ENCODE measurements at places on chromosomes 1 and 21.

GRCh38 chr1:88935522-88936222, 44.3 kb upstream of the GTF2B start:
- no peak for DNase-seq

DNA sequence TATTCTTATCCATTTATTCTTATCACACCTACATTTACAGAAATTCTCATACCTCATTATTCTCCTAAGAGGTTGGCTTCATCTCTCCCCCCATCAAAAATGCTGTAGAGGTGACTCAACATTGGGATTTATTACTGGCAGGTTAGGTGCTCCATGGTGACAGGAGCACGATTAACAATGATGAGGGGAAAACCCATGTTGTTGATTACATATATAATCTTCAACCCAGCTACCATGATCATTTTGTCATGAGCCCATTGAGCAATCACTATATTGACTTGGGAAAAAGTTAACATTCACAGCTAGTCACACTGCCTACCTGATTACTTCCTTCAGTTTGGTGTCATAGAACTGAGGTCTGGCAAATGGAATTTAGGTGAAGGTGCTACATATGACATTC, 712.1 kb upstream of the CHRM3 start:
- no peak for DNase-seq

DNA sequence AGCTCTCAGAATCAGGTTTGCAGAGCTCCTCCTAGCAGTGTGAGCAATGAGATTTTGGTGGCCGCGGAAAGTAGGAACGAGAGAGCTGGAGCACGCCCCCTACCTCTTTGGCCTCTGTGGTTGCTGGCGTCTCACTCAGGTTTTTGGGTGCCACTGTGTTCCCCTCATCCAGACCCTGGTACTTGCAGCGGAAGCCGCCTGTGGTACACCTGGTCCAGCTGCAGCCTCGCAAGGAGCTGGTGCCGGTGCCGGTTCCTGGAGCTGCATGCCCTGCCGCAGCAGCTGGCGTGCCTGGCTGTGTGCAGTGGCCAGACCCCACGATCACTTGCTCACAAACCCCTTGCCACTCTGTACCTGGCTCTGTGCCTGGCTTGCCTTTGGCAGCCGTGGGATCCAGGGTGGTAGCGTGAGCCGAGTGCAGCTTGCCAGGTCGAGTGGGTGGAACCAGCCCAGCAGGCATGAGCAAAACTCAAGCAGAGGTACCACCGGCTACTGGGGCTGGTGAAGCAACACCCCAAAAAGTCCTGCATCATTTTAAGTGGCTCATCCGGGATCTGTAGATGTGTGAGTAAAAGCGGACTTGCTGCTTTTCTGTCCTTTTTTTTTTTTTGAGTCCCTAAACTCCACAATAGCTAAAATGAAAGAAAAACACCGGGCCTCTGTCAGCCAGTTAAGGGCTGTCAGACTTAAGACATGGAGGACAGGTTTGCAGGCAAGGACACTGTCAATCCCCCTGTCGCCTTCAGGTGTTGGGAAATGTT, 844.9 kb downstream of the KCNT2 start:
- no peak for DNase-seq

DNA sequence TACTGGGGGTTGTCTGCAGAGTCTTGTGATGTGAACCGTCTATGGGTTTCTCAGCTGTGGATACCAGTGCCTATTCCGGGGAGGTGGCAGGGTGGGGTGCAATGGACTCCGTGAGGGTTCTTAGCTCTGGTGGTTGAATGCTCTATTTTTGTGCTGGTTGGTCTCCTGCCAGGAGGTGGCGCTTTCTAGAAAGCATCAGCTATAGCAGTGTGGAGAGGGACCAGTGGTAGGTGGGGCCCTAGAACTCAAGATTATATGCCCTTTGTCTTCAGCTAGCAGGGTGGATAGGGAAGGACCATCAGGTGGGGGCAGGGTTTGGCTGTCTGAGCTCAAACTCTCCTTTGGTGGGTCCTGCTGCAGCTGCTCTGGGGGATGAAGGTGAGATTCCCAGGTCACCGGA, 127.3 kb upstream of the PLD5 start:
- no peak for DNase-seq

DNA sequence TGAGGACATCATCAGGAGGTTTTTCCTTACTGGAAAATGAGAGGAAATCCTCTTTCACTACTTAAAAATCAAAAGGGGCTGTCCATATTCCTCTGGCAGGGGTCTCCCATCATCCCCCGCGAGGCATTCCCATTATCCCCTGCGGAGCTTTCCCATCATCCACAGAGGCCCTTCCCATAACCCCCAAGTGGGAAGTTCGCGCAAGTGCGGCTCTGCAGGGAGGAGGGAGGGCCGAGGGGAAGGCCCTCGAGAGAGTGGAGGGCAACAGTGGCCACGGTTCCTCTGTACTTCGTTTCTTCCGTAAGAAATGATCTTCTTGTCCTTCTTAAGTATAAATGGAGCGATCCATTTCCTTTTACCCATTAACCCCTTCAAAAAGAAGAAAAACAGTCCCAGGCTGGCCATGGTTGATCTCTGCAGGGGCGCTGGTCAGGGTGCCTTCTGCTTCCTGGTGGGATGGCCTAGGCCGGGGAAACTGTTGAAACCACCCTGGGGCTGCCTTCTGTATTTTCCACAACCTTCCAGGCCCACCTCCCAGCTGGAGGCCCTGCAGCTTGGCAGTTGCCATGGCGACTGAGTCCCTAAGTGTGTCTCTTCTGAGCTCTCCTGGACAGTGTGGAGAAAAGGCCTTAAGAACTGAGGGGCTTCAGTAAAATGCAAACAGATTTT, 3.6 kb upstream of the RSPH1 start:
- DNase-seq: no peak

GRCh38 chr1:34777519-34778321, 3.3 kb upstream of the GJB3 start:
- no peak for DNase-seq

DNA sequence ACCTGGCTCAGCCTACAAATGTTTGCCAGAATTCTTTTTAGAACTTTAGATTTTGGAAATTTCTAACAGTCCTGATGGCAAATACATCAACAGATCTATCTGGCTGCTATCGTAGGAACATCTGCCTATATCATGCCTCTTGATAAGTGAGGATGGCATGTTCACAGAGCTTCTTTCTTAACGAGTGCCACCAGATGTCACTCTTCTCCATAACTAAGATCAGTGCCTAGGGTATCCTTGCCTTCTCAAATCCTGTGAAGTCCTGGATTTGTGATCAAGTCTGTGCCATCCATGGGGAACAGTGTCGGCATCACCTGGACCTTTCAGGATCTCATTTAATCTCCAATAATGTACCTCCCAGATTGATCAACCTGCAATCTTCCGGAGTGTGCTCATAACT, 36.5 kb upstream of the CD5L start:
- DNase-seq: peak; percentile 30

DNA sequence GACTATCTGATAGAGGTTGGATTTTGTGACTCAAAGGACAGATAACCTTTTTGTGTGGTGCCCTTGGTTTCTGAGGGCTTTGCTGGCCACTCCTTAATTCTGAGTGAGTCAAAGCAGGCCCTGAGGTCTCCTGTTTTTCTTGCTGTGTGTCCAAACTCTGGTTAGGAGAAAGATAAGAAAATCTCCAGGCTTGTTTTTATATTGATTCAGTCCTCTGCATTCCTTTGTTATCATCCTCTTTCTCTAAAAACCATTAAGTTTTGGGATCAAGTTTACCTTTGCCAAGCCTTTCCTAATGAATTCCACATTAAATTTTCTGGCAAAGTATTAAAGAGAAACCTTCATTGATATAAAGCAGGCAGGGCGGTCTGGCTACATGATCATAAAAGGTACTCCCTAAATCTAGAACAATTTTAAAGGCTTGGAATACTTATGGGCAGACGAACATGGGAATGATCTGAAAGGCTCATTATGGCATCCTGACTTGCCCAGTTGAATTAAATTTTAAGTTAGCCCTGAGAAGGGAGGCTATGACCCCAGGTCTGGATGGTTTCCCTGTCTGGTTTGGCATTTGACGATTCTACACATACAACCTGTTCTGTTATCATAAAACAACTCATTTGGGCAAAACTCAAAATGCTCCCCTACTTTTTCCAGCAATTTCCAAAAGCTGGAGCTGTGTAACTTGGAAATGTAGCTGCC, 20.8 kb downstream of the ZBTB8B start:
- DNase-seq: no peak

- DNase-seq: no peak
Measured at GRCh38 chr1:2587071-2587859, 688 bp downstream of the PRXL2B start.

DNA sequence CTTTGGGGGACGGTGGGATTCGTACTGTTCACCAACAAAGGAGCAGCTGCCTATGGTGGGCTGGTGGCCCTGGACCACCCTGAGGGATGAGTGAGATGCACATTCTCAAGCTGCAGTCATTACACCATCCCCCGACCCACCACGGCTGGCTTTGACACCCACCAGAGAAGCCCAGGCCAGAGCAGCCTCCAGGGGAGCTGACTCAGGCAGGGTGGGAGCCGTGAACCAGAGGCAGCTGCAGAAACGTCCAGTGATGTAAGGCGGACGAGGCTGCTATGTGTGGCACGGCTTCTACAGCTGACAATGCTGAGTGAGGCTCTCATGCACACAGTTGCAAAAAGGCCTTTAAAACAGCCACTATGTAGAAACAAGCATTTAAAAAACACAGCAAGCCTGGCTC, 40.1 kb downstream of the CHAF1B start:
- no peak for DNase-seq

DNA sequence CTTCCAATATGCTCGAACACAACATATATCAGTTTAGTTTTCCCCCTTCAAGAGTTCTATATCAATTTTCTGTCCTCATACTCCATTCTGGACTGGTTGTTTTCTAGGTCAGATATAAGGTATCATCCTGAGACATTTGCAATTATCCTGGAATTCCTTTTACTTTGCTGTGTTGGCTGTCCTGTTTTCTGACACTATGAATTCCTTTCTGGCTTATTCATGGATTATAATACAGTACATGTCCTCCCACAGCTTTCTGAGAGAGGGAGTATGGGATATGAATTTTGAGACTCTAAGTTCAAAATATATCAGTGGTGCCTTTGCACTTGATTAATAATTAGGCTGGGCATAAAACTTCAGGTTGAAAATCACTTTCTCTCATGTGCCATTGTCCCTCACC, 11.9 kb downstream of the PHTF1 start:
- no peak for DNase-seq

DNA sequence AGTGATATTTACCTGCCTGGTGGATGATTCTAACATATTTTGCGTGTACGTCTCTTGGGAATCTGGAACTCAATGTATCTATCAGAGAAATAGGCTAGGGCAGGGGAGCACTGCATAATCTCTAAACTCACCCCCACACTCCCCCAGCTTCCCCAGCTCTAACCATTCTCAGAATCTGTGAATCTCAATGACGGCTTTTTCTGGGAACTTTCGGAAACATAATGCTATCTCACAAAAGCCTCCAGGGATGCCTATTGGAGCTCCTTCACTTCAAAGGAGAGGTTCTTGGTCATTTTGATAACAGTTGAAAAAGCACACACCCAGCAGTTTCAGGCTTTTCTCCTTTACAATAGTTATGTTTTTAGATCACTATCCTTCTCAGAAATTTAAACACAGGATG, 113.8 kb upstream of the MAGI3 start:
- no peak for DNase-seq

DNA sequence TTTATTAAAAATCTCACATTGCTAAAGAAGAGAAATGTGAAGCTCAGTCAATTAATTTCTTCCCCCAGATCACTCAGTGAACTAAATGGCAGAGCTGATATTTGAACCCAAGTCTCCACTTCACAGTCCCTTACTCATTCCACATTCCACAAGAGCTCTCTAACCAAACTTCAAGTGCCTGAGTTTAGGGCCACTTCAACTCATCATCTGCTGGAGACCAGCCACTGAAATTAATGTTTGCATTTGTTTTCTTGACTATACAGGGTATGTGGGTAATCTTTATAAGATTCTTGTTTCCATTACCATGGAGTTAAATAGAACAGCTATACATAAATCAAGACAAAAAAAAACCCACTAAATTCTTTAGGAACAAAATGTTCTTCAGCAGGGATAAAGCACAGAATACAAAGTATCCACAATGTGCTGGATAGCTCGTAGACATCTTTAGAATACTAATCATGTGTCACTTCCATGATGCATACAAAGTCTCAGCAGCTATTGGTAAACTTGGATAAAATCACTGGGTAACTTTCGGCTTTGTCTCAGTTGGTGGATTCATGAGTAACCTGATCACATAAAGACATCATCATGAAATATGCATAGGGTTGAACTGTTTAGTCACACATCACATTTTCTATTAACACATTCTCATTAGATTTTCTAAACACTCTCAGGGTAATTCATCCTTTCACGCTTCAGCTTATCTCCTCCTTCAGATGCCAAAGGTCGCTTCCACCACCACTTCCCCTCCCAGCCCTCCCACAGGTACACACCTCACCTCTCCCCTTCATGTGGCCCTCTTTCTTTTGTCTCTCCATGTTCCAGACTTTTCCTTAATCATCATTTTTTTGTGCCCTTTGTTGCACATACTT, 89.8 kb downstream of the LRRC53 start:
- DNase-seq: no peak

DNA sequence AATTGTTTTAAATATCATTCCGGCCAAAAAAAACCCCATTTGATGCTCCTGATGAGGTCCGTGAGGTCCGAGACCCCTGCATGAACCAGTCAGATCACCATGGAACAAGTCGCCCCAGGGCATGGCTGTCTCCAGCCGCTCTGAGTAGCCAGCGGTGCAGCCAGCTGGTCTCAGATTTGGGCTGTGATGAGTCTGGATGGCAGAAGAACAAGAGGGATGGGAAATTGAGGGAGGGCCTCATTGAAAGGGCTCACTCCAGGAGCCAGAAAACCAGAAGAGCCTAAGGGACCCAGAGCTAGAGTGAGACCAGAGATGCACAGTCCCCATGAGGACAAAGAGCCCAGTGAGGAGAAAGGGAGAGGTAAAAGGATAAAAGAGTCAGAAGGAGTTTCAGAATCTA, 174.0 kb downstream of the TOMM20 start:
- no peak for DNase-seq

DNA sequence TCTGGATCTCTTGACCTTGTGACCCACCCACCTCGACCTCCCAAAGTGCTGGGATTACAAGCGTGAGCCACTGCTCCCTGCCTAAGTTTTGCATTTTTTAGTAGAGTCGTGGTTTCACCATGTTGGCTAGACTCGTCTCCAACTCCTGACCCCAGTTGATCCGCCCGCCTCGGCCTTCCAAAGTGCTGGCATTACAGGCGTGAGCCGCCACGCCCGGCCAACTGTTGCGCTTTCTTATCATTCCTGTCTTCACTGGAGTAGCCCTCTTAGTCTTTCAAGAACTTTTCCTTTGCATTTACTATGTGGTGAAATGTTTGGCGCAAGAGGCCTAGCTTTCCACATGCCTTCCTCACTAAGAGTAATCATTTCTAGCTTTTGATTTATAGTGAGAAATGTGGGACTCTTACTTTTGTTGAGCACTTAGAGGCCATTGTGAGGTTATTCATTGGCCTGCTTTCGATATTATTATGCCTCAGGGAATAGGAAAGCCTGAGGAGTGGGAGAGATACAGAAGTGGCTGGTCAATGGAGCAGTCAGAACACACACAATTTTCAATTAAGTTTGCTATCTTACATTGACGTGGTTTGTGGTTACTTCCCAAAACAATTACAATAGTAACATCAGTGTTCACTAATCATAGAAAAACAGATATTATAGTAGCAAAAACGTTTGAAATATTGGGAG, 111.0 kb downstream of the ZMYM4 start:
- no peak for DNase-seq

- DNase-seq: no peak
Measured at GRCh38 chr1:40316595-40317393, at the start of gene COL9A2. Gene COL9A2, minus strand, starts transcription at chr1:40317286. Its CDS starts 89 bp downstream, at chr1:40317197.
